Glutamatergic neuron (in vitro differentiated cells): ENCODE measurements at places on chromosomes 3 and 15. TPM values are rescaled to one million over a fixed set of nuclear protein-coding genes. Genes with fewer than 3 reads are reported as not detected.

Gene LRRC34
- 3.6 TPM for total RNA-seq

GRCh38 chr15:91936182-91936775 lies 82.8 kb downstream of the SLCO3A1 start:
- H3K4me3 ChIP-seq = no peak overlapping the region
- peaks cover 26% of the 10 kb centered on the region for H3K4me1 ChIP-seq
- no peak for DNase-seq
- peaks cover 3% of the 10 kb centered on the region for H3K27me3 ChIP-seq

- peaks cover 8% of the 10 kb centered on the region for H3K4me1 ChIP-seq
- H3K27me3 ChIP-seq = no peaks in the 10 kb centered on the region
- H3K27ac ChIP-seq = no peak overlapping the region
These were observed 94.8 kb downstream of the SLC9A9 start for GRCh38 chr3:143753456-143753855.

Gene NAALADL2
- 1.6 TPM for total RNA-seq

DNA sequence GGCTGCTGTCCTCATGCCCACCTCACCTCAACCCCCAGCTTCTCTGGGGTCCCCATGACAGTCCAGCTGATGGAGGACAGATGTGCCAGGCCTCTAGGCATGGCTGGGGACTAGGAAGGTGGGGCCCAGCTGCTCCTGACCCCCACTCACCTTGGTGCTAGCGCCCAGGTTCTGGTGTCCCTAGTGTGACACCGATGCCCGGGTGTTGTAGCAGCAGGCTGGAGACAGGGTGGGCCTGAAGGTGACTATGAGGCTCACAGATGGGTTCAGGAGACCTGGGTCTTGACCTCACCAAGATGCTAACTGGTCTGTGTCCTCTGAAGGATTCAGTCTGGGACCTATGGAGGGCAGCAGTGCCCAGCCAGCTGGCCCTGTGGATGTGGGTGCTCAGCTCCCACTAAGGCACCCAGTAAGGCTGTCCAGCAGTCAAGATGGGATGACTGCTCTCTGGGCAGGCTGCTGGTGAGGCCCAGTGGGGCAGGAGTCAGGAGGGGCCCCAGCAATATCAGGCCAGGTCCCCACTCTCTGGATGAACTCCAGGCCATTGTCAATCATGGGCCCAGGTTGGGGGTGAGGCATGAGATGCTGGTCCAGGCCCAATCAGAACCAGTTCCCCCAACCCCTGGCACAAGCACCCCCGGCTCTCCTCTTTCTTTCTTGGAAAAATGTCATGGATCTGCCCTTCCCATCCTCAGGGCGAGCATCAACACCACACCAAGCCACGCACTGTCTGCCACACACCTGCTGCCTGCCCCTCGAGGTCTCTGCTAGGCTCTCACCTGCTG lies 33.0 kb downstream of the ALDH1L1 start:
- no peaks in the 10 kb centered on the region for H3K36me3 ChIP-seq
- no peak overlapping the region for H3K4me3 ChIP-seq
- DNase-seq = no peak
- peaks cover 6% of the 10 kb centered on the region for H3K4me1 ChIP-seq

Gene UNC13C
- total RNA-seq = 0.49 TPM

DNA sequence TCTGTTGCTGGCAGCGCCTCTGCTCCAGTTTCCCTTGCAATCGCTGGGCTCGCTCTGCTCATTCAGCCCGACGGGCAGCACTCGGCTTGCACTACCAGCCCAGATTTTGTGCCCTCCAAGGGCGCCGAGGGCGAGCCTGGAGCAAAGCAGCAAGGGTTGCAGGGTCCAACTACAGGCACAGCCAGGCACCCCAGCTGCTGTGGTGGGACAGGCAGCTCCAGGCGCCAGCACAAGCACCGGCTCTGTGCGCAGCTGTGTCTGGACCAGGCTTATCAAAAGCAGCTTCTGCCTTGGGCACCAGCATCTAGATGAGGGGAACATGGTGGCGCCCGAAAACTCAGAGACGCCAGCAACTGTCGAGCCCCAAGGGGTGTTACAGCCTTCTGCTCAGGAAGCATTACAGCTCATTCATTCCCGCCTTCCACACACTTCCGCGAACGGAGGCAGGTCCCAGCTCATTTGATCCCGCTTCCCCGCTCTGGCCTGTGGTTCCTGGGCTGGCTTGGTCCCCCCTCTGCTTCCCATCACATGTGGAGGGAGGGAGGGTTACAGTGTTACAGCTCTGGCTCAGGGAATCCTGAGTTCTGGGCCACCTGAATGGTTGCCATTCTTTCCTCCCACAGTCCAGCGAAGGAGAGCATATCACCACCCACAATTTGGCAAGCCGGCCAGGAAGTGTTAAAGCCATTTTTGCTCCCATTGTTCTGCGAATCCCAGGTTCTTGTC lies 409.9 kb upstream of the ALCAM start:
- H3K27me3 ChIP-seq = peaks cover 2% of the 10 kb centered on the region
- no peaks in the 10 kb centered on the region for H3K4me1 ChIP-seq
- no peak overlapping the region for H3K27ac ChIP-seq

GRCh38 chr3:23728601-23729117 lies 77.1 kb upstream of the UBE2E1 start:
- no peak for DNase-seq
- no peak overlapping the region for H3K27ac ChIP-seq
- no peaks in the 10 kb centered on the region for H3K36me3 ChIP-seq
- H3K27me3 ChIP-seq = peaks cover 4% of the 10 kb centered on the region

DNA sequence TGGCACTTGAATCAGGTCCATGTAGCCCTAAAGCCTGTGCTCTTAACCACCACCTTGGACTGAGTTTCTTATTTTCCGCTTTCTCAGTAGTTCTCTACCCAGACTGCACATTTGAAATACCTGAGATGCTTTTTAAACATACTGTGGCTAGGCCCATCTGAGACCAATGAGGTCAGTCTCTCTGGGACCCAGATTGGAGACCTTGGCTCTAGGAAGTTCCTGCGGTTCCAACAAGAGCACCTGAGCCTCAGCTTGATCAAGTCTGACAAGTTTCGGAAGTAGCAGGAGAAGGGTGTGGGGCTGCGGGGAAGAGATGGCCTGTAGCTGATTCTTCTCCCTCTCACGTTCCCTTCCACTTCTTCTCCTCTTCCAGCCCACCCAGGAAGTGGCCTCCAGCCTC lies 11.5 kb upstream of the TSEN2 start:
- DNase-seq = no peak
- no peak overlapping the region for H3K4me3 ChIP-seq
- no peaks in the 10 kb centered on the region for H3K27me3 ChIP-seq
- H3K27ac ChIP-seq = no peak overlapping the region

Gene IQCF2
- total RNA-seq = not detected

GRCh38 chr15:73541479-73541878 lies 91.7 kb downstream of the NPTN start:
- H3K36me3 ChIP-seq = no peaks in the 10 kb centered on the region
- no peak for DNase-seq
- no peak overlapping the region for H3K4me3 ChIP-seq

DNA sequence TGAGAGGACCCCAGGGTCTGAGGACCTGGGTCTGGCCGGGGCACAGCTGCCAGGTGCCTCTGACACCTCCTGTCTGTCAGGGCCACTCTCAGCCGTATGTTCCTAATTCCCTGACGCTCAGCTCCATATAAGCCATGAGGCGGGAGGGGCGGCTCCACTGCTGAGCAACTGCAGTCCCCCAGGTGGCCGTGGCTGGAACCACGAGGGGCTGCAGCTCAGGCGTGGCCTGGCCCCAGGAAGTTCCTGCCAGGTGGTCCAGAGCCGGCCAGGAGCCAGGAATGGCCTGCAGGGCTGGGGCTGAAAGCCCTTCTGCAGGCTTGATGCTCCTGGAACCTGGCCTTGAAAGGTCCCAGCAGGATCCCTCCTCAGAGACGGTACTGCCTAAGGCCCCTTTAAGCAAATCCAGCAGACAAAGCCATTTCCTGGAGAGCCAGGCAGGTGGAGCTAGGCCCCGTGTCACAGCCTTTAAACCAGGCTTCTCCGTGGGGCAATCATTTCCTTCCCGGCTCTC lies 118.0 kb downstream of the CHSY1 start:
- no peak overlapping the region for H3K4me3 ChIP-seq
- DNase-seq = peak; percentile 42
- H3K36me3 ChIP-seq = peaks cover 5% of the 10 kb centered on the region
- H3K27me3 ChIP-seq = peaks cover 6% of the 10 kb centered on the region

Gene SI
- total RNA-seq = not detected

Gene SLC24A5
- total RNA-seq = not detected

- H3K36me3 ChIP-seq = no peaks in the 10 kb centered on the region
- peaks cover 14% of the 10 kb centered on the region for H3K4me1 ChIP-seq
- H3K4me3 ChIP-seq = no peak overlapping the region
- H3K27ac ChIP-seq = no peak overlapping the region
- DNase-seq = no peak
- peaks cover 3% of the 10 kb centered on the region for H3K27me3 ChIP-seq
These were observed 70.7 kb downstream of the ANXA2 start for GRCh38 chr15:60326824-60327654.

- H3K27me3 ChIP-seq = no peaks in the 10 kb centered on the region
- no peaks in the 10 kb centered on the region for H3K36me3 ChIP-seq
- H3K4me1 ChIP-seq = peaks cover 4% of the 10 kb centered on the region
- no peak for DNase-seq
- no peak overlapping the region for H3K27ac ChIP-seq
These were observed 454.4 kb upstream of the RASGRP1 start for GRCh38 chr15:39018966-39019365.

DNA sequence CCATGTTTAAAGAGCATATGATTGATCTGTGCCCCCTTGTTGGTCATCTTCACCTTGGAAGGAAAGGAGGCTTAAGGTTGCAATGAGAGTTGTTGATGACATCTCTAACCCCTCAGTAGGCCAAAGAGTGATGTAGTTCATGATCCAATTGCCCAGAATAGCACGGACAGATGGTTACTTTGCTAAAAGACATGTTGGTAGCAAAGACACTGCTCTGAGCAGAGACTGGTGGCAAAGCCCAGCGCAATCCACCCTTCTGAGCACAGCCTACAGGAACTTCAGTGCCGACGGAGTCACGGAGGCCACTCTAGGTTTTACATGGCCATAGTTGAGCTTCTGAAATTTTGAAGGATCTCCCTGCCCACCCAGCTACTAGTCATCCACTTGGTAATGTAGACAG lies 21.8 kb downstream of the FBXO45 start:
- H3K4me1 ChIP-seq = no peaks in the 10 kb centered on the region
- H3K27ac ChIP-seq = no peak overlapping the region
- no peak overlapping the region for H3K4me3 ChIP-seq
- no peaks in the 10 kb centered on the region for H3K36me3 ChIP-seq
- peaks cover 3% of the 10 kb centered on the region for H3K27me3 ChIP-seq
- no peak for DNase-seq

Gene ECE2
- total RNA-seq = 1.6 TPM

Gene ARGFX
- not detected for total RNA-seq

Gene ACP3
- total RNA-seq = not detected

DNA sequence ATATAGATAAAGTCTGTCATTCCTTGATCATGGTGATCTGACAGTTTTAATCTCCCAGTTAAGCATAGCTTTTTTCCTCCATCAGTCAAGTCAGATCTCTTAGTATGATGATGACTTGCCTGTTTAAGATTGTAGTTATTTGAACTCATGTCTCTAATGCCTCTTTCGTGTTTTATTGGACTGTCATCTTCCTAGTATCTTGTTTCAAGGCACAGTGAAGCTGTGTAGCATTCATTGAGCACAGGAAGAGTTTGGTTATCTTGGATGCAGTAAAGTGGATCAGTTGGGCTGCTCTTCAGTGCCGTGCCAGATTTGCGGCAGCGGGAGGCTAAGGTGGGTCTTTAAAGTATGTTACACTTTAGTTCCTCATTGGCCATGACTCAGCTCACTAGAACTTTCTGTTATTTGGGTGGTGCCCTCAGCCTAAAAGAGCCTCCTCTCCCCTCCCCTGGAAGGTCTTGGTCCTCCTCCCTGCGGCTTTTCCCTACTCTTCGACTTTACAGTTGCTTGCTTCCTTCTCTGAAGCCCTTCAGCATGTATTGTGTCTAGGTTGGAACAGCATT lies 45.7 kb upstream of the SKOR1 start:
- DNase-seq = no peak
- peaks cover 5% of the 10 kb centered on the region for H3K27me3 ChIP-seq
- H3K4me1 ChIP-seq = peaks cover 77% of the 10 kb centered on the region
- H3K36me3 ChIP-seq = no peaks in the 10 kb centered on the region
- peak overlapping the region; percentile 72 for H3K27ac ChIP-seq

Gene GPR171
- not detected for total RNA-seq

- DNase-seq = no peak
- no peak overlapping the region for H3K4me3 ChIP-seq
- peaks cover 7% of the 10 kb centered on the region for H3K36me3 ChIP-seq
- H3K4me1 ChIP-seq = no peaks in the 10 kb centered on the region
- no peak overlapping the region for H3K27ac ChIP-seq
- no peaks in the 10 kb centered on the region for H3K27me3 ChIP-seq
These were observed 31.3 kb upstream of the PIK3CA start for GRCh38 chr3:179116816-179117215.

Gene ASB14
- total RNA-seq = not detected

- no peak for DNase-seq
- peaks cover 12% of the 10 kb centered on the region for H3K36me3 ChIP-seq
- peaks cover 5% of the 10 kb centered on the region for H3K27me3 ChIP-seq
- H3K27ac ChIP-seq = no peak overlapping the region
These were observed 77.7 kb upstream of the NUDT16 start for GRCh38 chr3:131303848-131304247.

DNA sequence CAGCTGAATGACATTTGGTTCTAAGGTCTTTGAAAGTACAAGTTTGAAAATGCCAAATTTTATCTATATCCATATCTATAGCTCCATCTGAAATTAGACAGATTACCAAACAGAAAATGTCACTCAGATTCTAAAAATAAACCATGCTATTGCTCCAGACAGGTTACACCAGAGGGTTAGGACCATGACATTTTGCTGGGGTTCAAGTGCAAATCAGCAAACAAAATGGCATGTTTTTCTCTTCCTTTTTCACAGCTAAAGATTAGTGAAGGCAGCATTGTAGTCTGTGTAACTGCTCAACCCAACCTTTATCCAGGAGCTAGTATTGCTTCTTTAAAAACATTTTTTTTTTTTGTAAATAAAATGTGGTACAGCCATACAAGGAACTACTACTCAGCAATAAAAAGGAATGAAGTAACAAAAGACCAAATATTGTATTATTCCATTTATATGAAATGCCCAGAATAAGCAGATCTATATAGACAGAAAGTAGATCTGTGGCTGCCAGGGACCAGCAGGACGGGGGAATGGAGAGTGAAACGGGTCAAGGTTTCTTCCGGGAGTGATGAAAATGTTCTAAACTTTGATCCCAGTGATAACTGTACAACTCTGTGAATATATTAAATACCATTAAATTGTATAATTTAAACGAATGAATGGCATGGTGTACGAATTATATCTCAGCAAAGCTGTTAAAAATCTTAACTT lies 18.2 kb downstream of the VGLL4 start:
- no peak overlapping the region for H3K27ac ChIP-seq
- H3K4me1 ChIP-seq = peaks cover 15% of the 10 kb centered on the region
- no peaks in the 10 kb centered on the region for H3K27me3 ChIP-seq
